Epithelial cell of proximal tubule (primary cell): ENCODE measurements at places on chromosomes 7 and 10. TPM values are rescaled to one million over a fixed set of nuclear protein-coding genes. Genes with fewer than 3 reads are reported as not detected.
A peak's percentile ranks its signal among the peaks of the same experiment; 100 is the strongest.

The TMEM270 gene
- total RNA-seq = not detected in 2 replicates

GRCh38 chr7:150665089-150665748 is 20.3 kb upstream of the GIMAP2 start:
- no peak for DNase-seq

GRCh38 chr10:665579-666091 is 23.8 kb downstream of the DIP2C start:
- DNase-seq = no peak

DNA sequence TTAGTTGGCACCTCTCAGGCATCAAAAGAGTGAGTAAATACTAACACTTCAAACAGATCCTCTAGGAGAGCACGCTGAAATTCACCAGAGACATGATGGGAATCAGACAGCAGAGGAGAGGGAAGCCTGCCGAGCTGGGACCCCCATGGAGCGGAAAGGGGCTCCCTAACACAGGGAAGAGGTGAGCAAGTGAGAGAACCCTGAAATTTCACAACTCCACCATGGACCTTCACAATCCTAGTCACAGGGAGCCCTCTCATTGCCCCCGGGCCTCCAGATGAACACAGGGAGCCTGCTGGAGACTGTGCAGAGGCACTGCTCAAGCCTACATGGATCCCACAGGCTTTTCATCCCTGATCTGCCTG is 59.2 kb upstream of the ANTXRL start:
- no peak for DNase-seq

DNA sequence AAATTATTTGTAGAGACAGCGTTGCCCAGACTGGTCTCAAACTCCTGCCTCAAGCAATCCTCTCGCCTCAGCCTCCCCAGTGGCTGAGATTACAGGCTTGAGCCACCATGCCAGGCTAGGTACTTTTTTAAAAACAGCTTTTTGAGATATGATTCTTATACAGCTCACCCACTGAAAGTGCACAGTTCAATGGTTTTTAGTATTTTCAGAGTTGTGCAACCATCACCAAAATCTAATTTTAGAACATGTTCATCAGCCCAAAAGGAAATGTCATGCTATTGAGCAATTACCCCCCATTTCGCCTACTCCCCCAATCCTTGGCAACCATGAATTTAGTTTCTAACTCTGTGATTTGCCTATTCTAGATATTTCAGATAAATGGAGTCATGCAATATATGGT is 73.7 kb downstream of the EVX1 start:
- no peak for DNase-seq

DNA sequence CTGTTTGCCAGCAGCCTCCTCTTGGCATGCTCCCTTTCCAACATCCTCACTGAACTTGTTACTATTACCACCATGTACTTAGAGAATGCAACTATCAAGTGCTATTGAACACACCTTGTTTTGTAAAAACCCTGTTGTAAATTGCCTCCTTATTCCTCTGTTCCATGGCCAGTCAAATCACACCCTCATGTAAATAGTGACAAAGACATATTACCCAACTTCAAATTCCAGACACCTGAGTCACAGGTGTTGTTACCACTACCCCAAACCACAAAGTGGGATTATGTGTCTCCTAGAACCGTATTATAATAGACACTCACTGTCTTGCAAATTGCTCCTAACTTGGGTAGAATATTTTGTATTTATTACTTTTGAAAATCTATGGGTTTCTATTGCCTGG is 263.2 kb upstream of the C7orf33 start:
- peak; percentile 36 for DNase-seq
